Activated CD4-positive, alpha-beta T cell treated with anti-CD3 and anti-CD28 coated beads, Interleukin-2, amount 10 ng/mL, durations not matched to agents 7 days and 5 days (primary cell): ENCODE measurements at places on chromosomes 5 and 9.

- H3K4me1 ChIP-seq = peaks cover 6% of the 10 kb centered on the region
- no peaks in the 10 kb centered on the region for H3K36me3 ChIP-seq
- H3K27me3 ChIP-seq = no peaks in the 10 kb centered on the region
- no peak overlapping the region for H3K27ac ChIP-seq
Observed at GRCh38 chr5:3701694-3702093, 106.1 kb downstream of the IRX1 start.

GRCh38 chr9:90261698-90262097, 380.9 kb downstream of the DIRAS2 start:
- H3K36me3 ChIP-seq = no peaks in the 10 kb centered on the region
- no peak for DNase-seq
- no peaks in the 10 kb centered on the region for H3K4me1 ChIP-seq
- H3K4me3 ChIP-seq = no peak overlapping the region

DNA sequence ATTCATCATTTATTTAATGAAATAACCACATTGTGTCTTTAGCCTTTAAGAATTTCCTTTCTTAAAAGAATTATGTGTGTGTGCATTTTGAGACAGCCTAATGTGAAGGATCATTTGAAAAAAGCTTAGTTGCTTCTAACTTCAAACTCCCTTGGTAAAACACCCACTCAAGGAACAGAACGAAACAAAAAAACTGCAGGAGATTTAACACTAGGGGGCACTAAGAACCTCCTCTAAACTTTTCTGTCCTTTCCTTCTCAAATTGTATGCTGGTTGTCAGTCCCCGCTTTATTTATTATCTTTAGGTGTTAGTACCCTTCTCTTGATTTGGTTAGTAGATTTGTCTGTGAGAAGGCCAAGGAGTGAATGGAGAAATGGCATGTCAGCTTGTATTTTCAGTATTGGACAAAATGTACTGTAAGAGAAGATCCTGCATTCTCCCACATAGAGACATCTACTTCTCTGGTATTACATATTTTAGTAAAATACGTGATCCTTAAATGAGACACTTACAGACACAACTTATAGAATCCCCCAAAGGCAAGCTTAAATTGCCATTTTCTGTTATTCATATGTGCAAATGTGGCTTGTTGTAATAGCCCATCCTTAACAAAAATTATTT, 229.7 kb downstream of the MRPS30 start:
- DNase-seq = no peak
- H3K4me3 ChIP-seq = no peak overlapping the region
- no peaks in the 10 kb centered on the region for H3K27me3 ChIP-seq
- no peaks in the 10 kb centered on the region for H3K36me3 ChIP-seq
- no peak overlapping the region for H3K27ac ChIP-seq

DNA sequence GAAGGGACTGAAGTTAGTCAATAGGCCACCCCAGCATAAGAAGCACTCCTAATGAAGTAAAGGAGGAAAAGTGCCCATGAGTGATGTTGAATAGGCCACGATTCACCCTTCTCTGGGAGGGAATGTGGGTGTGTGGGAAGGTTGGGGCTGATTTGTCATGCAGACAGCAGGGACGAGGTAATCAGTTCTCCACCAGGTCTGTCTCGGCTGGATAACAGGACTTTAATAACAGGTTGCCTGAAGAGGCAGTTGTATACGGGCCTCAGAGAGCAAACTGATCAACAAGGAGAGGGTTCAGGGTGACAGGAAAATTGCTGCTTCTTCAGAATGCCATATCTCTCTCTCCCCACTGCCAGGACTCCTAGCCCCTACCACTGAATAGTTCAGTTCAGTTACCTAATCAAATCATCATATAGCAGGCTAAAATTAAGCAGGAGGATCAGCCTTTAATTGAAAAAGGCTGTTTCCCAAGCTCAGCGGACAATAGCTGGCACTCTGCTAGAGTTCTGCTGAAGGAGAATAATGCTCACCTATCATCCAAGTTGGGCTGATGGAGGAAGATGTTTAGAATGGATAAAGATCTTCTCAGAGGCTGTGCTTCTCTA, 43.6 kb upstream of the SMIM32 start:
- no peaks in the 10 kb centered on the region for H3K36me3 ChIP-seq
- H3K27ac ChIP-seq = no peak overlapping the region
- H3K4me3 ChIP-seq = no peak overlapping the region
- H3K4me1 ChIP-seq = no peaks in the 10 kb centered on the region
- DNase-seq = no peak
- H3K27me3 ChIP-seq = no peaks in the 10 kb centered on the region

GRCh38 chr9:93098236-93098946, 2.4 kb downstream of the CARD19 start:
- peak; percentile 44 for DNase-seq
- H3K4me1 ChIP-seq = peaks cover 63% of the 10 kb centered on the region
- peaks cover 25% of the 10 kb centered on the region for H3K36me3 ChIP-seq
- peak overlapping the region; percentile 85 for H3K4me3 ChIP-seq
- no peaks in the 10 kb centered on the region for H3K27me3 ChIP-seq
- peak overlapping the region; percentile 87 for H3K27ac ChIP-seq

- no peak overlapping the region for H3K4me3 ChIP-seq
- no peaks in the 10 kb centered on the region for H3K27me3 ChIP-seq
- no peak overlapping the region for H3K27ac ChIP-seq
- H3K4me1 ChIP-seq = peaks cover 56% of the 10 kb centered on the region
- DNase-seq = no peak
Observed at GRCh38 chr5:59021837-59022514, 439.1 kb downstream of the RAB3C start.
